ENCODE measurements at places on chromosomes 4 and X.

DNA sequence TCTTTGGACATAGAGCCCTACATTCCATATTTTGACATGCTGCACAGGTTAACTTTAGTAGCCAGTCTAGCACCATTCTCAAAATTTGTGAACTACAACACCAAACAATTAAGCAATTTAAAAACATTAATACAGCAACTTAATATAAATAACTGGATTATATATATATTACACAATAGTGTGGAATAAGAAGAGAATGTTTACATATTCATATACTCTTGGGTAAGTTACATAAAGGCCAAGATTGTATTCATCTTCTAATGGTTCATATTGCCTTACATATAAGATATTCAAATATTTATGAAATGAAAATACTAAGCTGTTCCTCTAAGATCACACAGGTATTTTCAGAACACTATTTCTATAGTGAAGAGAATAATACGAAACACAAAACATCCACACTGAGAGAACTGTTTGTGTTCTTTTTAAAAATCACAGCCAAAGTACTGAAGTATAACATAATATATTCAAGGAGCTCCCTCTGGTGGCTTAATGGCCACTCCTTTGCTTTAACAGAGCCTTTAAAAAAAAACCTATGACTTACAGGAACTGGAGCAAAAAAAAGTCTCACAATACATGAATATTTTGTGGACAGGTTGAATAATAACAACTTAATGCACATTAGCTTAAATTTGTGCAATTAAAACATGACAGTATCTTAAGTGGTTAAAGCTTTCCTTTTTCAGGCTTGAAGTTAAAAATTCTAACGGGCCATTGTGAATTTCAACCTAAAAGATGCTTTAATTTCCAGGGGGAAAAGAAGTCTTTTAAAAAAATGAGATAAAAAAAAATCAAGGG lies 46.2 kb downstream of the NEK1 start:
- DNase-seq, result no peak

DNA sequence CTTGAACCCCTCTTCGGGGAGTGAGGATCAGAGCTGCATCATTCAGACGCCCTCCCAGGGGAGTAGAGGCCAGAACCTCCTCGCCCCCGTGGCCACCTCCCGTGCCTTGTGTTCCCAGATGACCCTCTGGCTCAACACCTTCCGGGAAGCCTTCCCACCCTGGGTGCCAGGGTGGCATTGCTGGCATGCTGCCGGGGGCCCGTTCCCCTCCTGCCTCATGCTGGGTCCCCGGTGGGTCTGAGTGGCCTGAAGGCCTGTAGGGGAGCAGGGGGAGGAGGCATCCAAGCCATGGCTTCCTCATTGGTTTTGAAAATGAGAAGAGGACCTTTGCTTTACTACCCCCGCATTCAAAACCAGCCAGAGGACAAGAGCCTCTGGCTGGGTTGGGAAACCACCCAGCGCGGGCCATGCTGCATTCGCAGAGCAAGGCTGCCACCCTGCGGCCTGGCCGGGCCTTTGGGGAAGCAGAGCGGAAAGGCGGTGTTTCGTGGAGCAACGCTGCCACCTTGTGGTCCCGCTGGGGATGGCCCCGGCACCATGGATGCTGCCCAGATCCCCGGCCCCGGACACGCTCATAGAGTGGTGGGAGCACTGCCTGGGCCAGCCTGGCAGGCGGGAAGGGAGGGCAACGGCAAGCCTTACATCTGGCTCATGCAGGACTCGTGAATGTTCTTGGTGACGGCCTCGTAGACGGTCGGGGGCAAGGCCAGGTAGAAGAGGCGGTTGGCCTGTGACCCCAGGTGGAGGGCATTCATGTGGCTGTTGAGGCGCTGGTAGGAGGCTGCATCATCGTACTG lies 11.9 kb downstream of the G6PD start:
- DNase-seq, result peak; percentile 86

- DNase-seq, result no peak
Observed at GRCh38 chr4:16079046-16079445, 4.8 kb downstream of the PROM1 start.

- DNase-seq, result no peak
Observed at GRCh38 chrX:11564546-11564945, 101.2 kb downstream of the ARHGAP6 start.

- no peak for DNase-seq
Observed at GRCh38 chrX:133660281-133660680, 245.0 kb upstream of the GPC4 start.

DNA sequence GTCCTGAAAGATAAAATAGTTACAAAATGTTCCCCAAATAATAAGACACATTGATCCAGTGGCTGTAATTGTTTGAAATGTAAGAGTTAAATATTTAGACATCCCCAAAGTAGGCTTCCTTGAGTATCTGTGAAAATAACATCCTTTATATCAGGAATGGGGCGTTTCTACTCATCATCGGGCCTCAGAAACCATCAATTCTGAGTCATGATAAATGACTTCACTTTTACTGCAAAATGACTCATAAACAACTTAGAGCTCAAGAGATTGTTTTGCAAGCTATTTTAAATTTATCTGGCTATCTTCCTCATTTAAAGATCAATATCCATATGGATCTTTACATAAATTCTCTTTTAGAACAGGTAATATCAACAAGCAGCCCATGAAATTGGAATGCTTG lies 369.4 kb upstream of the CNKSR2 start:
- no peak for DNase-seq

DNA sequence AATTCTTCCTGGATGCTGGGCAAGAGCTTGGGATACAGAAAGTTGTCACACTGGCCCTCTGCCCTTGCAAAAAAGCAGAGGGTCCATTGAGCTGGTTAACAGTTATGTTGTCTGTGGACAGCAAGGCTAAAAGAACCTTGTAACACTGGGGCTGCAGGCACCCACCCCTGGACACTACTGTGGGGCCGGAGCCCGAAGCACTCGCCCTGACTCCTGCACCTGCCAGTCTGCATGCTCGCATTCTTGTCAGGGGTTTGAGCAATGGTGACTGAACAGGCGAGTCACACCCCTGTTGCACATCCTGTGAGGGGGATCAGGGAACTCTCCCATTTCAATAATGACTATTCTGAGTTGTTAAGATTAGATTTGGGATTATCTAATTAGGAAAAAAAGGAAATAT lies 23.6 kb downstream of the ADH4 start:
- no peak for DNase-seq

DNA sequence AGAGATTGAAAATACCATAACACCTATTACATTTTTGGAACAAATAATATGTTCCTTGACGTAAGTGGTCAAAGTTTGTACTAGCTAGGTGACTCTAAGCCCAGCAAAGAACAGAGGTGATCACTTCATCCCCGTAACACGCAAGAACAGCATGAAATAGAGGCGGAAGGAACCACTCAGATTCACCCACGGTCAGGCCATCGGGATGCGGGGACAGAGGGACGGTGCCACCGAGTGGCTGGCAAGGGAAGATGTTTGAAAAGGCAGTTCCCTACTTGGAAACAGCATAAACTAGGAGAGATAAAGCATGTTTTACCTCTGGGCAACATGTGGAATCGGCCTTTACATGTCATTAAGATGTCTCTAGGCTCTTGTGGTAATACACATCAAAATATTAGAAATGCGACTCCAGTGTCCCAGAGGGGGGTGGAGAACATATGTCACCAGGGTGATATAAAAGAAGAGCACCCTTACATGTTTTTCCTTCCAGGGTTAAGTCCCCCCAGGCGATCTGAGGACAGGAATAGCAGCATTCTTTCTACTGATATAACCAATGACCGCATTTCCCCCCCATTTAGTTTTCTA lies 84.0 kb downstream of the PHKA2 start:
- DNase-seq, result no peak

- DNase-seq, result no peak
Observed at GRCh38 chr4:73811841-73812240, 24.6 kb upstream of the CXCL6 start.

- DNase-seq, result no peak
Observed at GRCh38 chr4:102546635-102547034, 45.5 kb downstream of the NFKB1 start.

- DNase-seq, result no peak
Observed at GRCh38 chrX:34879886-34880285, 62.7 kb upstream of the FAM47B start.

- no peak for DNase-seq
Observed at GRCh38 chr4:6380746-6381410, 91.5 kb downstream of the PPP2R2C start.

DNA sequence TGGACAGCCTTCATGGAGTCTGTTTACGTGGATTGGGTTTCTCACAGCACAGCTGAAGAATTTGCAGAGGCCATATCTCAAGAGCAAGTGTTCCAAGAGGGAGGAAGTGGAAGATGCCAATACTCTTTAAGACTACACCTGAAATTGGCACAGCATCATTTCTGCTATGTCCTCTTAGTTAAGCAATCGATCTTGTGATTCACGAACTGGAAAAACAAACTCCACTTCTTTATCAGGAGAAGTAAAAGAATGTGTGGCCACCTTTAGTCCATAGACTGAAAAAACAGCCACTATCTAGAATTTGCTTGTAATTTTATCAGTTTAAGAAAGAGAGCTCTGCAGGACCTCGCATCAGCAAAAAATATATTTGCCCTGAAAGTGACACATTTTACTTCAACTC lies 473.1 kb upstream of the ATOH1 start:
- DNase-seq, result no peak

DNA sequence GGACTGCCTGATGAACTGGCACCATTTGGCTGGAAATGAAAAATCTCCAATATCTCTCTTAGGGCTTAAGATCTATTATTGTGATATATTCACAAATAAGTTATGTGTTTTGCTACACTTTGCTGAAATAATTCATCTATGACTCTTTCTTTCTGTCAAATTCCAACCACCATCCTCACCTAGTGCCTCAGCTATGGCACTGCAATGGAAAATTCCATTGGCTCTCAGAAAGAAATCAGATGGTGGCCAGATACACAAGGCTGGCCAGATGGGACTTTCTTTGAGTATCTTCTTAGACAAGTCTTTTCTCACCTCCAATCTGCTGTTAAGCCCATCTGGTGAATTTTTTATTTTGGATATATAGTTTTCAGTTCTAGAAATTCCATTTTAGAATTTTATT lies 28.0 kb downstream of the NAT8L start:
- DNase-seq, result no peak

DNA sequence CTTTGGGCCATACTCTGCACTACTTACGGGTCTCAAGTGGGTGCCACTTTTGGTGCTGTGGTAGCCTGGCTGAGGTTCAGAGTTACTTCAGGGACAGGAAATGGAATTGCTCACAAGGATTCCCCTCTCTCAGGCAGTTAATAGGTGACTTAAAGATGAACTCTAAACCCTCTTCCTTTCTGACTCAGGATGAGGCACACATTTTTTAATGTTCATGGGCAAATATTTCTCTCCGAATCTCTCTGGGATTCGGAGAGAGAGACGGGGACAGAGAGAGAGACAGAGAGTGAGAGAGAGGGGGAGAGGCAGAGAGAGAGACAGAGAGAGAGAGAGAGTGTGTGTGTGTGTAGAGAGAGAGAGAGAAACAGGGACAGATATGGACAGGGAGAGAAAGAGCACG lies 79.8 kb downstream of the NYX start:
- no peak for DNase-seq

GRCh38 chrX:97797076-97797475 lies 913.4 kb downstream of the RPA4 start:
- DNase-seq, result no peak

DNA sequence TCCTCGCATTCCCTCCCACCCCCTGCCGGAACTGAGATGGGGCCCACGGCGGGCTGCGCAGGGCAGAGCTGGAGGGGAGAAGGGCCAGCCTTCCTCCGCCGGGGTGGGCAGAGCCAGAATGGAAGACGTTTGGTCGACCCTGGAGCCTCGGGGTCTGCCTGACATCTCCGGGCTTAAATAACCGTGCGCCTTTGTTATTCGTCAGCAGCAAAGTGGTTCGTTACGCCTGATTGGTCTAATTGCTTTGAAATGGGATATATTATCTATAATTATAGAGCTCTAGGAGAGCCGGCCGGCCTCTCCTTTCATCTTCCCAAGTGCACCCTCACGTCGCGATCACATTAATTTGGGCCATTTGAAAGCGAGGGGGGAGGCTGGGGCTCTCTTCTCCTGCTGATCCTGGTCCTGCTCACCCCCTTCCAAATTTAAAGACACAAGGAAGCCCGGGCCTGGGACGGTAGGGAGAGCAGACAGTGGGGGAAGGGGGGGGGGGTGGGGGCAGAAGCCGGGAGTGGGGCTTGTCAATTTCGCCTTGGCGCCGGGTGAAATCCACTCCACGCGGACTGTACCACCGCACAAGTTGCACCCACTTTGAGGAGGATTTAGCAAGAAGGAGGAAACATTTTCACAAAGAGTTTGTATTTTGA lies 4.7 kb upstream of the MSX1 start:
- DNase-seq, result no peak

- DNase-seq, result no peak
Observed at GRCh38 chr4:47482326-47482725, 2.7 kb upstream of the ATP10D start.

DNA sequence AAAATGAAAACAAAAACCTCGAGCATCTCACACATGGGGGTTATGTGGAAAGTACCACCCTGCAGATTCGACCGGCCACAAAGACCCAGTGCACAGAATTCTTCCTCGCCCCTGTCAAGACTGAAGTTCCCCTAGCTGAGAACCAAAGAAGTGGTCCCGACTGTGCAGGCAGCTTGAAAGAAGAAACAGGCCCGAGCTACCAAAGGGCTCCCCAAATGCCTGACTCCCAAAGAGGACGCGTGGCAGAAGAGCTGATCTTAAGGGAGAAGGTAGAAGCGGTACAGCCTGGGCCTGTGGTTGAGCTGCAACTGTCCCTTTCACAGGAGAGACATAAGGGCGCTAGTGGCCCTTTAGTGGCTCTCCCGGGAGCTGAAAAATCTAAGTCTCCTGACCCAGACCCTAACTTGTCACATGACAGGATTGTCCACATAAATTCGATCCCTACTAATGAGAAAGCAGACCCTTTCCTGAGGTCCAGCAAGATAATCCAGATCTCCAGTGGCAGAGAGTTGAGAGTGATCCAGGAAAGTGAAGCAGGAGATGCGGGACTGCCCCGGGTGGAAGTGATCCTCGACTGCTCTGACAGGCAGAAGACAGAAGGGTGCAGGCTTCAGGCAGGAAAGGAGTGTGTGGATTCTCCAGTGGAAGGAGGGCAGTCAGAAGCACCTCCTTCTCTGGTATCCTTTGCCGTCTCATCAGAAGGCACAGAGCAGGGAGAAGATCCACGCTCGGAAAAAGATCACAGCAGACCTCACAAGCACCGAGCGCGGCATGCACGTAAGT lies 108.8 kb upstream of the MYOZ2 start:
- DNase-seq, result no peak

GRCh38 chrX:6041630-6042029 lies 187.0 kb downstream of the NLGN4X start:
- no peak for DNase-seq

Measured in NCI-H187 (cell line).